ENCODE measurements at places on chromosomes 4 and X. TPM values are rescaled to one million over a fixed set of nuclear protein-coding genes. Genes with fewer than 3 reads are reported as not detected.

The FANCB gene
- 0.47 TPM for total RNA-seq

The ZNF732 gene
- not detected for total RNA-seq

GRCh38 chr4:156505341-156505955 lies 466.2 kb downstream of the PDGFC start:
- DNase-seq = no peak

DNA sequence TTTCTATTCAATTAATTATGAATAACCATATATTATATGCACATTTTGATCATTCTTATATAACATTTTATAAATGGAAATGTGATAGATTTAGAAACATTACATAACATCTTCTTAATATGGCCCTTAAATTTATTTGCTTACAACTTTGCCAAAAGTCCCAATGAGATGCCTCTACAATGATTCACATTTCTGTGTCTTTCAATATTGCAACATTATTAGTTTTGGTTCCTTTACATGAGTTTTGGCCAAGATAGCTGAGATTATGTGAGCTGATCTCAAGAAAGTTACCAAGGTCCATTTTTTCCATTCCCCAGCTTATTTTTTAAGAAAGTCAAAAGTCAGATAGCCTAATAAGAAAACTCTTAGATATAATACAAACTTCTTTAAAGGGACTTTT lies 361.2 kb downstream of the PCDH7 start:
- DNase-seq = no peak

DNA sequence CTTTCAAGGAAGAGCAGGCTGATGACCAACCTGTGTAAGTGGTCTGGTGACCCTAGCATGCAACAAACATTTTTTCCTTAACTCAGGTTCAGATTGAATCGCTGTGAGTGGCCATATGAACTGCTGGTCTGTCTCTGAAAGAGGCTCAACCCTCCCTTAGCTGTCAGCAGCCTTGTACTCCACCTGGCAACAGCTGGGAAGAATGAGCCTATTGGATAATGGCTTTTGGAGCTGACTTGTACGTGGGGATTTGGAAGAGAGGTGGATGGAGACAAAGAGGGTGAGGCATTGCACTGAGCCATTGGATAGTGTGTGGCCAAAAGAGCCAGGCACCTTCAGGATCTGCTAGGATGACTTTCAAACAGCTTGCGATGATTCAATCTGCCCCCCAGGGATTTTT lies 35.7 kb upstream of the BMP15 start:
- no peak for DNase-seq

DNA sequence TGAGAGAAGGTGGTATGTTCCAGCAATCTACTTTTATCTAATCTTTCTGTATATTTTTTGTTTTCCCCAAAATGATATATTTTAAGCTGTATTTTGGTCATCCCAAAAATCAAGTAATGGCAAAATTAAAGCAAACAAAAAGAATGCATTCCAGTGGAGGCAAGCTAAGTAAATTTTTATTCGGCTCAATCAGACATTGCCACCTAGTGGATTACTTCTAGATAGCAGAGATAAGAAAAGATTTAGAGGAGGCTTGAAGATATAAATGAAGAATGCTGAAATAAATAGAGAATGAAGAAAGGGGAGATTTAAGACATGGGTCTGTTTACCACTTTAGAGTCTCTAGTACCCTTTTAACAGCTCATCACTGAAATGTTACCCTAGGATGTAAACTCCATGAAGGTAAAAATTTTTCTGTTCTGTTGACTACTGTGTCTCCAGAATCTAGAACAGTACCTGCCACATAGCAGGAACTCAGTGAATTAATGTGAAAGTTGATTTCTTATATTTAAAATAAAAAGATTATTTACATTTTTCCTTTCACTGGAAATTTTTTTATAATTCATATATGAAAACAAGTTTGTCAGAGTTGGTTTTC lies 110.9 kb upstream of the ANK2 start:
- DNase-seq = no peak

DNA sequence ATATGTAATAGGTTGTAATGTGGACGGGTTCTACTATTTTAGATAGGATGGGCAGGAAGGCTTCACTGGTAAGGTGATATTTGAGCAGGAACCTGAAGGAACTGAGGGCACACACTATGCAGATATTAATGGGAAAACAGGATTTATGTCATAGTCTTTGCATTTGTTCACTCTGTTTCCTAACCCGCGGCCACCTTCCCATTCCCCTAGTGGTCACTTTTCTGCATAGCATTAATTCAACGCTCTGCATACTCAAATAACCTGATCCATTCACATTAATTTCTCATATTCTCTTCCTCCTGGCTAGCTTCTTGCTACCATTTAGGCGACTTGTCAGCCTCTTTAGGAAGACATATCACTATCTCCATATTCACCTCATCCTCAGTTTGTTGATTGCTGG lies 61.5 kb downstream of the GSPT2 start:
- DNase-seq = no peak

DNA sequence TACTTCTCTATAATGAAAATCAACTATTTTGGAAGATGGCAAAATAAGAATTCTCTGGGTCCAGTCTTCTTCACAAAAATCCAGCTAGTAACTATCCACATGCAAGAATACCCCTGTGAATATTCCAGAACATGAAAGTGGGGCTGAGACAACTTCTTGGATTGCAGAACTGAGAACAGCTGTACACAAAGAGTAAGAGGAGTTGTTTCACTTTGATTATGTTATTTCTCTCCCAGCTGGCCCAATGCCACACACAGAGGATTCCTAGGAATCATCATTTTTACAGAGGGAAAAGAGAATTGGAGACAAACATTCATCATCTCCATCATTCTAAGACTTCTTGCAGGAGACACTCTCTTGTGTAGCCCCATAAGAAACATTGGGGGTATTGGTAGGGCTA lies 782.2 kb upstream of the LCORL start:
- DNase-seq = no peak

DNA sequence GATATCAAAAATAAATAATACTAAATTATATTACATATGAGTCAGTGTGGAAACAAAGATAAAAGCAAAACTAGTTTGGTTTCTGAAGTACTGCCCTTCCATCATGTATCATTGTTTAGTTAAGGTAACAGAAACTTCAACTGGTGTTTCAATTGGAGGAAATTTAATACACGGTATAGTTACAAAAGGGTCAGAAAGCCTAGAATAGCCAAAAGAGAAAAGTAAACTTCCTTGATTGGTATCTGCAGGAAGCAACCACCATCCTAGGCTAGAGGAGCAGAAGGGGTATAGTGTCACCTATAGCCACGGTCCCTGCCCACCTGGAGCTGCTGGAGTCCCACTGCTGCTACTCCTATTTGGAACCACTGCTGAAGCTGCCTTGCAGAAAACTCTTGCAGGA lies 185.6 kb downstream of the SLC7A11 start:
- no peak for DNase-seq

The ZFP42 gene
- 0.26 TPM for total RNA-seq

GRCh38 chrX:2740672-2741071 lies 11.2 kb upstream of the XG start:
- DNase-seq = no peak

GRCh38 chr4:151417766-151418376 lies 8.9 kb downstream of the FHIP1A start:
- DNase-seq = no peak

DNA sequence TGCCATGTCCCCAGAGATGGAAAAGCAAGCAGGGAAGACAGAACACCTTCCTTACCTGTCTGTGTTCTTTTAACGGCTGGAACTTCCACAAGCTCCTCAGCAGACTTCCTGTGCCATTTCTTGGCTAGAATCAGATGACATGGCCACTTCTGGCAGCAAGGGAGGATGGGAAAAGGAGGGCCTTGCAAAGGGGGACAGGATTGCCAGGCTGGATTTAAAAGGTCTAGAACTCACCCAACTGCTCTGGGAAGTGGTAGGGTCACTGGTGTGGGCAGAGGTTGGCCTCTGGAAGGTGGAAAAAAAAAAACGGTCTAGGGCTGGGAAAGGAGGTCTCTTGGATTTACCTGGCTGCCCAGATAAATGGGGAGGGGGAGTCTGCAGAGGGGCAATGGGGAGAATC lies 1.6 kb upstream of the USP11 start:
- no peak for DNase-seq

The STARD8 gene
- total RNA-seq = 8.3 TPM

The FAT4 gene
- 15.2 TPM for total RNA-seq

The ZXDA gene
- 5.3 TPM for total RNA-seq

DNA sequence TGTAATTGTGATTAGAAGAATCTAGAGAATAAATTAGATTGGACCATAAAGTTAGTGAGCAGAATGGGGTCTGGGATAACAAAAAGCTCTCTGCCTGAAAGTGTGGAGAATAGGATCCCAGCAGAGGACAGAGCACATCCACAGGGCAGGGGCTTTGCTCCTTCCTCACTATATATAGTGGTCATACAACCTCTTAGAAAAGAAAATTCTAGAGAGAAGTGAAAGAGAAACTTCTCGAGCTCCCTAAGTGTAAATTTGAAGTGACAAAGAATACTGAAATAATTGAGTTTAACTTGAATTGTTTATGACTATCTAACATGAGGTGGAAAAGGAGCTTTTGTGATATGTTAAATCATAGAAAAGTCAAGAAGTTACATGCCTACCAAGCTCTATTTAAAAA lies 14.9 kb downstream of the ADAM29 start:
- no peak for DNase-seq

DNA sequence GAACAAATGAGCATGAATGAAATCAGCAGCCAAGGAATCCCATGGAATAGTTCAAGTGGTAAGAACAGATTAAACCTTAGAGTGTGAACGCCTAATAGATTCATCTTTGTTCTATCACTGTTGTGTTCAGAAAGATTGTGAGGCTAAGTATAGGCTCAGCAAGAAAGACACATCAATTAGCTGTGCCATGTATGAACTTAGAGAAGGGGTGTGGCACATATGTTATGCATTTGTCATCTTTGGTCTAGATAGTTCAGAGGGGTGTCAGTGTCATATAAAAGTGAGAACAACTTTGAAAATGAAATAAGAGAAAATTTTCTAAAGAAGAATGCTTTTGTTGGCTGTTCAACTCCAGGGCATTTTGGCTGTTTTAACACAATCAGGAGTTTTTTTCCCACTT lies 9.4 kb downstream of the DAPP1 start:
- DNase-seq = no peak

DNA sequence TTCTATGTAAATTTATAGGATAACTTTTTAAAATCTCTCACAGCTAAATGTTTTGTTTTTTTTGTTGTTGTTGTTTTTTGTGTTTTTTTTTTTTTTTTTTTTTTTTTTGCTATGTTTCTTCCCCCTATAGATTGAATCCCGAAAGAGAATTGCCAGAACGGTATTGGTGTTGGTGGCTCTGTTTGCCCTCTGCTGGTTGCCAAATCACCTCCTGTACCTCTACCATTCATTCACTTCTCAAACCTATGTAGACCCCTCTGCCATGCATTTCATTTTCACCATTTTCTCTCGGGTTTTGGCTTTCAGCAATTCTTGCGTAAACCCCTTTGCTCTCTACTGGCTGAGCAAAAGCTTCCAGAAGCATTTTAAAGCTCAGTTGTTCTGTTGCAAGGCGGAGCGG lies 4.1 kb downstream of the BRS3 start:
- DNase-seq = no peak

DNA sequence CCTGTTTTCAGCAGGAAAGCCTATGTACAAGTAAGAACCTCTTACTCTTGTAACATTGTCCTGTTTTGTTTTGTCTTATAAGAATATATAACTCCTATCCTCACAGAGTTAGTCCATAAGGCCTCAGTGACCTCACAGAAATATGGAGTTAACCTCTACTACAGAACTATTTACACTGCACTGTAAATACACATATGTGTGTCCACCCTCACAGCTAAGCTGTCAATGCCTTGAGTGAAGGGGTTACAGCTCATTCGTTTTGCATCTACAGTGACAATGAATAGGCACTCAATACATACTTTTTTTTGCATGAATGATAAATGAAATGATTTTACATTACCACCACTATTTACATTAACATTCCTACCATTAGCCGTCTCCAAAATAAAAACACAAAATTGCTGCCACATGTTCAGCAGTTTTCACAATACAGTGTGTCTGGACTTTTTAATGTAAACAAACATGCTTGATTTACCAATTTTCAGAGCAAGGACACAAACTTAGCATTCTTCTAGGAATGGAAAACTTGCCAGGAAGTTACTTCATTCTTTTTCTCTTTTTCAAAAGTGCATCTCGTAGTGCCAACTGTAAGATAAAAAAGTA lies 9.5 kb upstream of the NAAA start:
- no peak for DNase-seq

The RRH gene
- total RNA-seq = not detected

GRCh38 chr4:119082661-119083060 lies 53.0 kb upstream of the MYOZ2 start:
- DNase-seq = no peak

DNA sequence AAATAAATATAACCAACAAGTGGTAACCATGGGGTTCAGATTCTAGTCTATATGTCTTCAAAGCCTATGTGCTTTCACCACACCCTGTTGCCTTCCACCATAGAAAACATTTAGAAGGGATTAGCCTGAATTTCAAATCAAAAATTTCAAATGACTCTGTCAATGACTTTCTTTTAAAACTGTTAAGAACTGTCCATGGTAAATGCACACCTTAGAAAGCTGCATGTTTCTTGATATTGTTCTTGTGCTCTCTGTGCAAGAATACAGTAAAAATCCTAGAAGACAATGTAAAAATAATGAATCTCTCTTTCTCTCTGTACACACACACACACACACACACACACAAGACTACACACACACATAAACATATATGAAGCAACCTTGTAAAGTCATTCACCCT lies 74.6 kb upstream of the EXOC1L start:
- DNase-seq = no peak

GRCh38 chr4:123790681-123791080 lies 394.1 kb downstream of the SPRY1 start:
- no peak for DNase-seq

The CXCR3 gene
- not detected for total RNA-seq

DNA sequence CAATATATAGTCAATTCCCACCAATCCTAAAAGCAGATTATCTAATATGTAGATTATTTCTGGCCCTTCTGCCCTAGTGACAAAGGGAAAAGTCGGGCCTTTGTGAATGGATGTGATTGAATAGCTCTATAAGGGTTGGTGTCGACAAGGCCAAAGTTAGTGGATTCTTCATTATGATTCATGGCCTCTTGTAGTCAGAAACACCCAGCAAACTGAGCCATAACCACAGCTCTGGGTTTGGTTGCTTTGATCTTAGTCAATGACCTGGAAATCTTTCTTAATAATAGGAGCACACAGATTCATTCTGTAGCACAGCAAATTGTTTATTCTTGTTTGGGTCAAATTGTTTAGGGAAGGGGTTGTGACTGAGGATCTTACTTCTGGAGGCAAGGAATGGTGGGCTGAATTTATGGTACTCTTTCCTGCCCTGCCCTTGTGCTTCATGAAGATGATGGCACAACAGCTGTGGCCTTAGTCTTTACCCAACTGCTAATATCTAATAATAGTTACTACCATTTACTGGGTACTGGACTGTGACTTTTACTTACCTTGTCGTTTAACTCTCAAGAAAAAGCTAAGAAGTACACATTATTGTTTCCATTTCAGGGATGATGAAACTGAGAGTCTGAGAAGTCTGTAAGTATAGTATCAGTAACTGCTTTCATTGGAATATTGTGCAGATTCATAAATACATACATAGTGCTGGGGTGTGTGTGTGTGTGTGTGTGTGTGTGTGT lies 74.0 kb downstream of the AFF2 start:
- no peak for DNase-seq

All from right atrium auricular region (tissue), 2 donors.